ENCODE measurements at places on chromosomes 7 and 10.

DNA sequence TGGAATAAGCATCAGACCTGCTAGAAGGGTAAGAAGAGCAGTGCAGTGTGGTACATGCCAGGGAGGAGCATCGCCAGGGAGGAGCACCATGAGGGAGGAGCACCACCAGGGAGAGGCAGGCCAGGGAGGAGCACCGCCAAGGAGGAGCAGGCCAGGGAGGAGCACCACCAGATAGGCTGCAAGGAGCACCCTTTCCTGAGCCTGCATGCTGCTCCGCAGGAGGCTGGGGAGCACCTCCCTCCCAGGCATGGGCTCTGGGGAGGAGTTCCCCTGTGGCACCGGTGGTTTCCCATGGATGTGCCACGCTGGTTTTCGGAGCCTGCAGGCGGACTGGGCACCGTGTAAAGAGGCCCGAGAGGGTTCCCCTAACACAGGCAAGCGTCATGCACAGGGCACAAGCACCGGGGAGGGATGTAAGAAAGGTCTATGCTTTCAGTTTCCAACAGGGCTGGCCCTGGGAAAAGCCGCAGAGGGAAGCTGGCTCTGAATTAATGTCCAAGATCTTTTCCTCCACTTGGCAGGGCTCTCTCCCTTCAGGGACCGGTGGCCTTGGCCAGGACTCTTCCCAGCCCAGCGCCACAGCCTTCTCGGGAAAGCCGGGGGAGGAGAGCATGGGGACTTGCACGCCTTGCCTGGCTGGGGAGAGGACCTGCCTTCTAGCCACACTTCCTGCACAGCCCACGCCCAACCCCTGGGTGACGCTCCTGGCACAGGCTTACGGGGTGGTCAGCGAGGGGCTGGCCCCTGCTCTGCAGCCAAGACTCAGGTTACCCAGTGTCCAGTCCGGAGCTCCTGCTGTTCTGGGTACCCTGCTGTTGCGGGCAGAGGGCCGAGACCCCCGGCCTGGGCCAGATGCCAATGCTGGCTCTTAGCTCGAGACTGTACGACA lies 11.5 kb upstream of the GPER1 start:
- no peak for DNase-seq

GRCh38 chr10:133163889-133164815 lies 4.1 kb downstream of the KNDC1 start:
- no peak for DNase-seq

DNA sequence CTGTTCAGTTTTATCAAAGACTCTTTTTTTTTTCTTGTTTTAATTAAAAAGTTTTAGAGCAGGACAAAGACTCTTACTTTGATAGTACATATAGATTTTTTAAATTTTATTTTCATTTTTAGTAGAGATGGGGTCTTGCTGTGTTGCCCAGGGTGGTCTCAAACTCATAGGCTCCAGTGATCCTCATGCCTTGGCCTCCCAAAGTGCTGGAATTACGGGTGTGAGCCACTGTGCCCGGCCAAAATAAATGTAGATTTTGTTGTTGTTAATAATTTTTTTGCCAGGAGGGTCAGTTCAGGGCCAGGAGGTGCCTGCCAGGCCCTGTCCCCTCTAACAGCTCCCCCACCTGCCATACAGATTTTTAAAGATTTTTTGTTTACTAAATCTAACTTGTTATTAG lies 17.0 kb downstream of the DENND10 start:
- no peak for DNase-seq

- DNase-seq = no peak
These were observed 15.3 kb upstream of the ADAMTS14 start for GRCh38 chr10:70657041-70657440.

DNA sequence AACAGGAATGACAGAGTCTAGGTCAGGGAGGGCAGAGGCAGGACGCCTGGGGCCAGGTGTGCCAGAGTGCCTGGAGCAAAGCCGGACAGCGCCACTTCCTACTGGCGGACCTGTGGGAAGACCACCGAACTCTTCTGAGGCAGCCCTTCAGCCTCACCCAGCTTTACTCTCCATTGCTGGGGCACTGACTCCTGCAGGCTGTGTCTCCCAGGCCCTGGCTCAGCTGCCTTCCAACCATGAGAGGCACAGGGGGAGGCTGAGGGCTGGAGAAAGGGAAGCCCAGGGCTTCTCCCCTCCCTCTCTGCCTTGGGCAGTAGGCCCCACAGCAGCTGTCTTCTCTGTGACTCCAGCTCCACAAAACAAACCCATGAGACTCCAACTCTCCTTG lies 139.6 kb upstream of the UNC5B start:
- DNase-seq = no peak

Data from NCI-H774 (cell line).